ENCODE measurements at places on chromosomes 5 and 9.

DNA sequence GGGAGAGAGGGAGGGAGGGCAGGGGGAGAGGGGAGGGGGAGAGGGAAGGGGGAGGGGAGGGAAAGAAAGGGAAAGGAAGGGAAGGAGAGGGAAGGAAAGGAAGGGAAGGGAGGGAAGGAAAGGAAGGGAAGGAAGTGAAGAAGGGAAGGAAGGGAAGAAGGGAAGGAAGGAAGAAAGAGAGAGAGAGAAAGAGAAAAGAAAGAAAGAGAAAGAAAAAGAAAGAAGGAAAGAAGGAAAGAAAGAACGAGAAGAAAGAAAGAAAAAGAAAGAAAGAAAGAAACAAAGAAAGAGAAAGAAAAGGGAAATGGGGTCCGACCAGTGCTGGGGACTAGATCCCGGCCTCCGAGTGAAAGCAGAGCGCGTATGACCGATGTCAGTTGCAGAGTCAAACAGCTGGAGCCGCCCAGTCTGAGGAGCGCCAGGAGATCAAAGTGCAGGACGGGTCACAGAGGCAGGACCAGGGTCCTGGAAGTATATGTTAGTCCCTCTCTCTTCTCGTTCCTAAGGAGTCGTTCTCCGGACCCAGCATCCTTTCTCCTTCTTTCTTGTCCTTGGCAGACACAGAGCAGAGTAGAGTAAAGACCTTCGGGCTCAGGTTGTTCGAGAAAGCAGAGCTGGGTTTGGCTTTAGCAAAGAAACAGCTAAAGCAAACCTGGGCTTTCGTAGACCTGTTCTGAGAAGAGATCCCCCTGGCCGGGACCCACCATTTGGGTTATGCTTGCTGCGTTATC is 305.4 kb upstream of the MSX2 start:
- DNase-seq, result no peak

GRCh38 chr5:96781031-96781971 is 26.4 kb downstream of the ERAP1 start:
- DNase-seq, result no peak

DNA sequence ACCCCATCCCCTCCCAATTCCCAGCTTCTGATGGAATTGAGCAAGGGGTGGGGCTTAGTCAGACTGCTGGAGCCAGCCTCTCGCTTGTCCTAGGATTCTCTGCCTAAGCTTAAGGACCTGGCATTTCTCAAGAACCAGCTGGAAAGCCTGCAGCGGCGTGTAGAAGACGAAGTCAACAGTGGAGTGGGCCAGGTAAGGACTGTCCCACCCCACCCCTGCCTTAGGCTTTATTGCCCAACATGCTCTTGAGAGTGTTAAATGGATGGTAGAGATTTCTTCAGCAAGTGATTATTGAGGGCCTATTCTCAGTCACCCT is 1.1 kb downstream of the SLC35A4 start:
- no peak for DNase-seq

DNA sequence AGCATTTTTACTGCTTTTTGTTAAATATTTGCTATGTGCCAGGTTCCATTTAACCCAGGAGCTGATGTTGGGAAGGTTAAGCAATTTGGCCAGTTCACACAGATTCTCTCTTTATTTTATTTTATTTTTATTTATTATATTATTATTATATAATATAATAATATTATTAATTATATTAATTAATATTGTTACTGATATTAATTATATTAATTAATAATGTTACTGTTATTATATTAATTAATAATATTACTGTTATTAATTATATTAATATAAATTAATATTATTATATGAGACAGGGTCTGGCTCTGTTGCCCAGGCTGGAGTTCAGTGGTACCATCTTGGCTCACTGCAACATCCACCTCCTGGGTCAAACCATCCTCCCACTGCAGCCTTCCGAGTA is 593.0 kb upstream of the SGCD start:
- DNase-seq, result no peak

DNA sequence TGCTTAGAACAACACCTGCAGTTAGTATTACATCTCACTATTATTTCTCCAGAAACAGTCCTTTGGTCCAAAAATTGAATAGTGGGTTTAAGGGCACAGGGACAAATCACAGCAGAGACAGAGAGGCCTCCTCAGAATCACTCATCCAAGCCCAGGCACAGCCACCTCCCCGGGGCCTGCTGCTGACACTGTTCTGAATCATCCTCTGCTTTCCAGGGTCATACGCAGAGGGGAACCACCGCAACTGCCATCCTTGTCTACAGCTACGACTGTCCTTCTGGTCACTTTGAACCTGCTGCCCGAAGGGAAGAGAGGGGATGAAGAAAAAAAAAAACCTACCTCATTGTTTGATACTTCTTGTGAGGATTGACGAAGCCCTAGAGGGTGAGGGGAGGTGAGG is 35.3 kb upstream of the MAN2A1 start:
- DNase-seq, result no peak

DNA sequence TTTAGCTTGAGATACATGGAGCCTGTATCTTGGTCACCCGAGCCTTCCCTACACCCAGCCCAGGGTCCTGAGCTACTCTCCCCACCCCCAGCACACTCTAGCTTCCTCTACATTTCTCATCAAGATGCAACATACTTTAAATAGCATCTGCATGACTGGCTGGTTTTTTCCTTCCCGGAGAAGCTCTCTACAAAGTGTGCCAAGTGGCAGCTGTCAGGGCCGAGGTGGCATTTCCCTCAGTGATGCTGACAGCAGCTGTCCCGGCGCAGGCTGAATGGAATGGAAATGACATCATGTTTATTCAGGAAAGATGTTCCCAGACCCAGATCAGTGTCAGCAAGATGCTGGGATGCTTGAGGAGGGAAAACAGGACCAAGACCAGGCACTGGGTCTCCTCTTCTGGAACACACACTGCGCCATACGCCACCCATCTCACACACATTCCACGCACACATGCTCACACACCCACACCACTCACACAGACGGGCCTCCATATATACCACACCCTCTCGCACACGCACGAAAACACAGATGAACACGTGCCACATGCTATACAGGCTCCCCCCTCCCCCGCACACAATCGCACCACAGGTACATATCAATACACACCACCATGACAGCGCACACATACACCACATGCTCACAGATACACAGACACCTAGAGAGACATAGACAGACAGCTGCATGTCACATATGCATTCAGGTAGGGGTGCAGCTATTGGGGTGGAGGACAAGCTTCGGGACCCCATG is 67.8 kb downstream of the LHX2 start:
- DNase-seq, result no peak

GRCh38 chr9:14941501-14942405 is 31.5 kb upstream of the FREM1 start:
- no peak for DNase-seq

DNA sequence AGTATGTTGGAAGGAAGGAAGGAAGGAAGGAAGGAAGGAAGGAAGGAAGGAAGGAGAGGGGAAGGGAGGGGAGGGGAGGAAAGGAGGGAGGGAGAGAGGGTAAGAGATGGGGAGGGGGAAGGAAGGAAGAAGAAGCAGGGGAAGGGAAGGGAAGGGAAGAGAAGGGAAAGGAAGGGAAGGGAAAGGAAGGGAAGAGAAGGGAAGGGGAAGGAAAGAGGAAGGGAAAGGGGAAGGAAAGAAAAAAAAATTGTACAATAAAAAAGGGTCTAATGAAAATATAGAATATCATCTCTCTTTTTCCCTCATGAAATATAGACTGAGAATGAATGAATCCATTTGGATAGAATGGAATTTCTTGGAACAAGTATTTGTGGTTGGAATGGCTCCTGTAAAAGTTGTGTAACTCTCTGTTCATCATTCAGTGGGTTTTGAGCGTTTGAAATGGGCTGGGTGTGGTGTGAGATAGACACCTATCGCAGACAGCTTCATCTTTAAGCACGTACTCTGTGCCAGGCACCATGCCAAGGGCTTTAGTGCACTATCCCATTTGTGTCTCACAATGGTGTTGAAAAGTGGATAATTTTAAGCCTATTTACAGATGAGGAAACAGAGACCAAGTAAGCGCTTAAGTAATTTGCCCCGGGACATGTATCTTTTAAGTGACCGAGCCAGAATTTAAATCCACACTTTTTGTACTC is 11.6 kb upstream of the PAPPA start:
- no peak for DNase-seq

DNA sequence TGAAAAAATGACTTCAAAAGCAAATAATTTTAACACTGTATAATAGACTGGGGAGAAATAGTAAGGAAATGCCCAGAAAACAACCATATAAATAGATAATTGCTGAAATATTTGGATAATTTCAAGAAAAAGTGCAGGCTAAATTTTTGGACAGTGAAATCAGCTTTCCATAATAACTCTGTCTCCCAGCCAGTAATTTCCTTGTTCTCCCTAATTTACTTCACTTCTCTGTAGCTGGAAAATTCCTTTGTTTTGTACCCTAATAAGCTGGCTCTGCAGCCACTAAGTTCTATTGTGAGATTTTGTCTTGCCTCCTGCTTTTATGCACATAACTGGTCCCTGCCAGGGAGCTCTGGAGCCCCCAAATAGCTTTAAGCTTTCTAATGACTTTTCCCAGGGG is 27.7 kb downstream of the PRDM6 start:
- DNase-seq, result no peak

DNA sequence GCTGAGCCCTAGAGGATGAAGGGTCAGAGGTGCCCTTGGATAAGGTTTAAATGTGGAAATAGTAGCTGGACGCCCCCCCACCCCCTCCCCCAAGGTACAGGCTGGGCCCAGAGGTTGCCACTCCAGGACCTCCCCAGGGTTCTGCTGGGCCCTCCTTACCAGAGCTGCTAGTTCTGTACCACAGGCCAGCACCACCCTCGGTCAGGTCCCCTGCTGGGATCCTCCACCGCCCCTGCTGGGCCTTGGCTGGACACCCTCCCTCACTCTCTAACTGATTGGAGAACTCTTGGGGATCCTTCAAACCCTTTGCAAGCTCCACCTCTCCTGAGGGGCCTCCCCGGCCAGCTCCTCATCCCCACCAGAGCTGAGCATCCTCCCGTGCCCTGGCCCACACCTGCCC is 34.9 kb downstream of the PTGES start:
- DNase-seq, result no peak

GRCh38 chr9:118533101-118533500 is 828.9 kb downstream of the TLR4 start:
- no peak for DNase-seq

DNA sequence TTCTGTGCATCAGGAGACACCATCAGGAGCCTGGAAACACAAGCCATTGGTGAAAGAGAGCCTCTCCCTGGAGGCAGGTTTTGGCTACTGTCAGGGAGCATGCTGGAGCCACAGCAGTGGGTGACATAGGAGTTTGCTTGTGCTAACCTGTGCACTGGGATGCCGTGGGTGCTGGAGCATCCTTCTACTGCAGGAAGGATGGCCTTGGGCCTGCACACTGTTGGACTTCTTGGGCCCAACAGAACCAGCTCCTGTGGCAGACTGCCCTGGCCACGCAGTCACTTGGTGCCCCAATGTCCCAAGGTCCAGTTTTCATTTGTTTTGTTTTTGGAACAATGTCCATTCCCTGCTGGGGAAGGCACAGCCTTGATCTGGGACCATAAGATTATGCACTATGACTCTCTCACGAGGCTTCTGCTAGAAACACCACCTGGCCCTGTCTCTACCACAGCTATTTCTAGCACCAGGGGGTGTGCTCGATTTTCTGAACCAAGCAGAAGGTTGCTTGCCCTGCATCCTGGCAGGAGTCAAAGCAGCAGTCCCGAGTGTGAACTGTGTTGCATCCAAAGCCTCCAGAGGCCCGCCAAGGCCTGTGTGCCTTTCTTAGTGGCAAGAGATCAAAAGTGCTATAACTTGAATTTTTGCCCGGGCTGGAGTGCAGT is 5.5 kb upstream of the LTC4S start:
- DNase-seq, result no peak

DNA sequence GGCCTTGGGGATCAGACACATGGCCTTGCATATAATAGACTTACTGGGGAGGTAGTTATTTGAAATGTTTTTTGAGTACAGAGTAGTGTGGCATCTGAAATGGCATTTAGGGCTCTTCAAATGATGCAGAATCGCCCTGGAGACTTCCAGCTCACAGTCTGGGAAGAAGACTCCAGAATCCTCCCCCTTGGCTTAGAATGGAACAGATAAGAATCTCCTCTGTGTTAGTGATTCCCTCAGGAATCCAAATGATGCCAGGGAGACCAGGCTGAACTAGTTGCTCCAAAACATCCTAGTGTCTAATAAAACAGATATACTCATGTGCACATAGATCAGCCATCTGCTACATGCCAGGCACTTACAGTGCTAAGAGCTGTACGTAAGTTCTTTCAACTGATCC is 38.6 kb upstream of the SMC5 start:
- no peak for DNase-seq

DNA sequence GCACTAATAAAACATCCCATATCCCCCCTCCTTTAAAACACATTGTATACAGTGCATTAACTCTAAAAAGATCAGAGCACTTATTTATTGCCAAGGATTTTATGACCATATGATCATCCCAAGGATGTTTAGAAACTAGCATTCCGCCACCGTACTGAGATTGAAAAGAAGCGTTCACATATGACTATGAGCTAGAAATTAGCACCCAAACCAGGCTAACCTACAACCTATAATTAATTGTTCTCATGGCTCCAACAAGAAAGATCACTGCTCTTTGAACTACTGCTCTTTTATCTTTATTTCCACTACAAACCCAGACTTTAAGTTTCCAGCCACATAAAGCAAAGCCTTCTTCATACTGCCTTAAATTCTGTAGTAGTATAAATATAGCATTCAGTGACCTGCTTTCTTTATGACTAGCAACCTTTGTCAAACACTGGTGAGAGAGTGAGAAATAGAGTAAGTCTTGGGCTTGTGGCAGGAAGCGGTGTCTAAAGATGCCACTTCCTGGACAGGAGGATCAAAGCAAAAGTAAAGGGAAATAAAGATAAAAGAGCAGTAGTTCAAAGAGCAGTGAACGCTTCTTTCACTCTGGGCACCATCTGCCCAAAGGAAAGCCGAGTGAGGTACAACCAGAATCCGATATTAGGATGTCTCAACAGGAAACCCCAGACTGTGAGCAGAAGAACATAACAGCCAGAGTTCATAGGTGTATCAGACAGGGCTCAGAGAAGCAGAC is 151.1 kb upstream of the ERCC6L2 start:
- peak; percentile 91 for DNase-seq

- DNase-seq, result no peak
Measured at GRCh38 chr5:80756292-80756691, 101.5 kb upstream of the DHFR start.

DNA sequence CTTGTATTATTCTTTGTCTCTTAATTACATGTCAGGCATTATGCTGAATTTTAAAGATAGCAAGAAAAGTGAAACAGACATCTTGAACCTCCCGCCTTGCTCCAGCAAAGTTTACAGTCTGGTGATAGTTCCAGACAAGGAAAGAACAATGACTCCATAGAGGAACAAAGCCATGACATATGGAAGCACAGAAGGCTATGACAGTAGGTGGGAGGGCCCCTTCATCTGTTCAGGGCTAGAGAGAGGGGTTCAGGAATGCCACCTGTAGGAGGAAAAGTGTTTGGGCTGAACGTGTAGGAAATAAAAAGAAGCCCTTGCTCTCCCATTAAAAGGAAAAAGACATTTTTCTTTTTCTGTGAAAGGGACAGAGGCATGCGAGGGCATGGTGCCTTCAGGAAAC is 315.6 kb downstream of the TRIM32 start:
- no peak for DNase-seq

Measured in activated CD4-positive, alpha-beta T cell treated with anti-CD3 and anti-CD28 coated beads, Interleukin-2, Interleukin-4, amounts not matched to agents 100 ng/mL and 50 ng/mL, durations not matched to agents 16 hours and 8 hours (primary cell).